ENCODE measurements at places on chromosomes 7 and 10. TPM values are rescaled to one million over a fixed set of nuclear protein-coding genes. Genes with fewer than 3 reads are reported as not detected.

DNA sequence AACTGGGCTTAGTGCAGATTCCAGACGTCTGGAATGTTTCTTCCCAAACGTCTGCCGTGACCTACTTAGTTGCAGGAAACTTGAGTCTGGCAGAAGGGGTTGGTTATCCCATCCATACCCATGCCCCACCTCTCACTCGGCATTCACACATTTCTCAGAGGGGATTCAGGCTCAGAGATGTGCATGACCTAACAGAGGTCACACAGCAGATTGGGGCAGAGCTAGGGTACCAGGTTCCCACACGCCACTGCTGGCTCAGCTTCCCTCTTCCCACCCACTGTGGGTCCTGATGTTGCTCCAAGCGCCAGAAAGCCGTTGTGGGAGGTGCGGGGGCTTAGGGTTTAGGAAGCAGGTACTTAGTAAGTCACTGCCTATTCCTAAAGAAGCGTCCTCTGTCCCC is 3.0 kb downstream of the UCMA start:
- DNase-seq, result no peak

DNA sequence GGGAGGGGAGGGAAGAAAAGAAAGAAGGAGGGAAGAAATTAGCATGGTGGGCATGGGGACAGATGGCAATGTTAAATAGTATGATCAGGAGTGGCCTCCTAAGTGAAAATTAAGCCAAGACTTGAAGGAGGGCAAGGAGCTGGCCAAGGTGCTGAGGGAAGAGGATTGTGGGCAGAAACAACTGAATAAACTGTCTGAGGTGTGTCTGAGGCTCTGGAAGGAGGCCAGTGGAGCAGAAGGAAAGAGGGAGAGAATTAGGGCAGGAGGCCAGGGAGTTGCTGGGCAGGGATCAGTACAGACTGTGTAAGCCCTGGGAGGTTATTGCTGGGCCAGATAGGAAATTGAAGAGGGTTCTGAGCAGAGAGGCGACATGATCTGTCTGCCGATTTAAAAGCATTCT is 40.6 kb upstream of the VKORC1L1 start:
- peak; percentile 19 for DNase-seq

DNA sequence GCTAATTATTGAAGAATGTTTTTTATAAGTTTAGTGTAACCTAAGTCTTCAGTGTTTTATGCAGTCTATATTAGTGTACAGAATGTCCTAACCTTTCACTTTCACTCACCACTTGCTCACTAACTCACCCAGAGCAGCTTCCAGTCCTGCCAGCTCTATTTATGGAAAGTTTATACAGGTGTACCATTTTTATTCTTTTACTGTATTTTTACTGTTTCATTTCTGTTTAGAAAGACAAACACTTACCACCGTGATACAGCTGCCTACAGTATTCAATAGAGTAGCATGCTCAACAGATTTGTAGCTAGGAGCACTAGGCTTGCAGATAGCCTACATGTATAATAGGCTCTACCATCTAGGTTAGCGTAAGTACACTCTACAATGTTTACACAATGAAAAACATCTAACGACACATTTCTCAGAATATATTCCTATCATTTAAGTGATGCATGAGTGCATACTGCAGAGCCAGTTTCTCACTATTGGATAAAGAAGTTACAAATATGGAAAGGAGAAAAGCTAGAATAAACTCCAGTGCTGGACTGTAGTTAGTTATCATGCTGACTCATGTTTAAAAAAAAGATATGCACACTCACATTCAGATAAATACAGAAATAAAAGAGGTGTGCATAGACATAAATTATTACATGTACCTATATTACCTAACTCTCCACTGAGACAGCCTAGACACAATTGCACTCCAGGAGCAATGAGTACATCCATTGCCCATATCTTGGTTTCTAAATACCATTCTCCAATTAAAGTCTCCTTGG is 30.4 kb downstream of the STEAP1B start:
- DNase-seq, result no peak

- DNase-seq, result no peak
Observed at GRCh38 chr10:5563321-5563961, 38.7 kb downstream of the CALML3 start.

GRCh38 chr10:93535293-93535692 is 31.2 kb upstream of the FFAR4 start:
- no peak for DNase-seq

- no peak for DNase-seq
Observed at GRCh38 chr10:100660945-100661344, 84.4 kb upstream of the PAX2 start.

DNA sequence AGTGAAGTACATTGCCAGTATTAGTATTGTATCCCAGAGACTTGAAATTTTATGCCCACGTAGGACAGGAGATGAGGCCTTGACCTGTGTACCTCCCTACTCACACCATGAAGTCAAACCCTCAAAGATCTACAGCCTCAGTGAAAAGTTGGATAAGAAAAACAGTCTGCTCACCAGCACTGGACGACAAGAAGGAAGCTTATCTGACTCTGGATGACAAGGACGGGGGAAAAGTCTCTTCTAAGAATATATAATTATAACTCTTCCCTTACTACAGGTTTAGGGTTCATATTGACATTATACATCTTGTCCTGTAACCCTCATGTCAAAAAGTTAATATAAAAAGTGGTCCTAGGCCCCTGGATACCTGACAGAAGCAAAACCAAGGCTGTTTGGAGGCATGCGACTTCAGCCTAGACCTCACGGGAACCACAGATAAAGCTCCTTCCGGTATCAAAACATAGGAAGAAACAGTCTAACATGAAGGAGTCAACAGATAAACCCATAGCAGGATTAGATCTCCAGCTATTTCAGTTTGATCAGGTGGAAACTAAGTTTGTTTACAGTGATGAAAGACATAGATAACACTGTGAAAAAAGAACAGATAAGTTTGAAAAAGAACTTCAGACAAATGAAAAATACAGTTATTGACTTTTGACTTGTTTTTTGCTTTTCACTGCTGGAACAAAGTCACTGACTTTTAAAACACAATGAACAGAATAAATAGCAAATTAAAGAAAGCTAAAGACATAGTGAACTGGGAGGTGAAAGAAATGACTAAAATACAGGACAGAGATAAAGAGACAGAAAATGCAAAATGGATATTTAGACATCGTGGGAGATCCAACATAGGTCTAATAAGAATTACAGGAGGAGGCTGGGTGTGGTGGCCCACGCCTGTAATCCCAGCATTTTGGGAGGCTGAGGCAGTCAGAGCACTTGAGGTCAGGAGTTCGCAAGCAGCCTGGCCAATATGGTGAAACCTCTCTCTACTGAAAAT is 145.9 kb downstream of the PHTF2 start:
- DNase-seq, result no peak

- DNase-seq, result no peak
Observed at GRCh38 chr10:95485056-95485844, 75.9 kb downstream of the SORBS1 start.

- DNase-seq, result no peak
Observed at GRCh38 chr7:23532490-23533237, 883 bp upstream of the TRA2A start.

DNA sequence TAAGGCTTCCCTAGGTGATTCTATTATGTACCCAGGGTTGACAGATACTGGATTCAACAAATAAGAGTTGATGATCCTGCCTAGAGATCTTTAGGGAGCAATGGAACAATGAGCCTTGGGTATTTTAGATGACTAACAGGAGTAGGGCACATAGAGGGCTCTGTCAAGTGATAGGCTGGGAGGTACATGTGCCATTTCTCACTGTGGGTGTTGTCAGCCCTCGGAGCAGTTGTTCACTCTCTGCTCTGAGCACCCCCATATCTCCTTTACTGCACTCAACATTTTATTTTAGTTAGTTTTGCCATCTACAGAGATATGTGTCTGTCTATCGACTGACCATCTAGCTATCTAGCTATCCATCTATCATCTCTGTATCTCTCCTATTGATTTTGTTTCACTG is 950.6 kb downstream of the TYW1 start:
- no peak for DNase-seq

DNA sequence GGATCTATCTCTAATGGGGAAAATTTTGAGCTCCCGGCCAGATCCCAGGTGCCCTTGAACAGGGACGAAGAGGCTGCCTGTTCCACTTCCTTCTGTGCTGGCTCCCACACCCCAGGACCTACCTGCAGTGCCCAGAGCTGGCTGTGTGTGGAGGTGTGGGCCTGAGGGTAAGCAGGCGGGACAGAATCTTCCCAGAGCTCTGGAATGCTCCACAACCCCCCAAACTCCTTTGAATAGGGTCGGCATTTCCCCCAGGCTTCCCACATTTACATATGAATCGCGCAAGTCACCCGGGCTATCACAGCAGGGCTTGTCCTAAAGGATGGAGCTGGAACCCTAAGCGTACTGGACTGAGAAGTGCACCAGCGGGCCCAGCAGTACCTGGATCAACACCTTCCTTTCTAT is 95.9 kb downstream of the DNMBP start:
- DNase-seq, result no peak

- DNase-seq, result no peak
Observed at GRCh38 chr10:110069502-110069982, 61.8 kb downstream of the ADD3 start.

DNA sequence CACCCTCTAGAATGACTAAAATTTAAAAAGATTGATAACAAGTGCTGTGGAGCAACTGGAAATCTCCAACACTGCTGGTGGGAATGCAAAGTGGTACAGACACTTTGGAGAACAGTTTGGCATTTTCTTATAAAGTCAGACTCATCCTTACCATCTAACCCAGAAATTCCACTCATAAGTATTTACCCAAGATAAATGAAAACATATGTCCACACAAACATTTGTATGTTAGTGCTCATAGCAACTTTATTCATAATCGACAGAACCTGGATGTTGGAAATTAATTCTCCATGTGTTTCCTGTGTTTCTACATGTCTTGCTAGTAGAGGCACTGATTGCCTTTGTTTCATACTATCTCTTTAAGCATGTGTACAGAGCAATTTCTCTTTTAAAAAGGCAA is 282.4 kb downstream of the AHR start:
- no peak for DNase-seq

GRCh38 chr7:31102973-31103850 is 51.1 kb downstream of the ADCYAP1R1 start:
- DNase-seq, result no peak

DNA sequence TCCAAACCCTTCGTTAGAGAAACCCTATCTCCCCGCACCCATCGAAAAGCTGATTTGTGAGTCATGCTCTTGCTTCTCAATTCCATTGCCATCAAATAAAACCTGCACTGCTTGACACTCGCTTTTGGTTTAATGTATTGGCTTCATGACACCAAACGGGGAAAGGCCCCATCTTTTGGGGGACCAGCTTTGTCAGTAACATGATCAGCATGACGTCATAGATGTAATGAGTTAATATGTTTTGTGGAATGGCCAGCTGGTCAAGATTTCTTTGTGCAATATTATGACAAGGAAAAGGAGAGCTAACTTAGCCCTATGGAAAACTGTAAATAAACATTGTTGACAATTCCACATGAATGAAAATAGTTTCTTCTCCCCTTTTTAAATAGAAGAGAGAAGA is 1260.5 kb upstream of the CELF2 start:
- DNase-seq, result no peak

GRCh38 chr7:36692456-36692855 is 31.8 kb downstream of the AOAH start:
- DNase-seq, result no peak

DNA sequence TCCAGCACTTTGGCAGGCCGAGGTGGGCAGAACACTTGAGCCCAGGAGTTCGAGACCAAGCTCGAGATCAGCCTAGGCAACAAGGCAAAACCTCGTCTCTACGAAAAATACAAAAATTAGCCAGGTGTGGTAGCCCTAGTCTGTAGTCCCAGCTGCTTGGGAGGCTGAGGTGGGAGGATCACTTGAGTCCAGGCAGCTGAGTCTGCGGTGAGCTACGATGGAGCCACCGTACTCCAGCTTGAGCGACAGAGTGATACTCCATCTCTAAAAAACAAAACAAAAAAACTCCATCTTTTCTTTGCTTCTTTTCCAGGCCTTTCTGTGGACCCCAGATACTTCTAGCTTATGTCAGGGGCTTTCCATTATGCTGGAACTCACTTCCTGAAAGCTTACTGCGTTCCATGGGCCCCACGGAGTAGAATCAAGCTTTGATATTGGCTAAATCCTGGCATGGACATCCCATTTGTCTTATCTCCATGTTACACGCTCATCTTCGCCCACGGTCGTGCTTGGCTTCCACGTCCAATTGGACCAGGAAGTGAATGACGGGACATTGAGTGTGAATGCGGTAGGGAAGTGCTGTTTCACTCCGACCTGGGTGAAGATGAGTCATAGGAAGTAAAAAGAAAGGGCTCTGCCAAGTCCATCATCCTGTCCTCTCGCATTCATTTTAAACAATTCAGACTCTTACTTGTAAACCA is 45.7 kb downstream of the FAM171A1 start:
- DNase-seq, result peak; percentile 18

DNA sequence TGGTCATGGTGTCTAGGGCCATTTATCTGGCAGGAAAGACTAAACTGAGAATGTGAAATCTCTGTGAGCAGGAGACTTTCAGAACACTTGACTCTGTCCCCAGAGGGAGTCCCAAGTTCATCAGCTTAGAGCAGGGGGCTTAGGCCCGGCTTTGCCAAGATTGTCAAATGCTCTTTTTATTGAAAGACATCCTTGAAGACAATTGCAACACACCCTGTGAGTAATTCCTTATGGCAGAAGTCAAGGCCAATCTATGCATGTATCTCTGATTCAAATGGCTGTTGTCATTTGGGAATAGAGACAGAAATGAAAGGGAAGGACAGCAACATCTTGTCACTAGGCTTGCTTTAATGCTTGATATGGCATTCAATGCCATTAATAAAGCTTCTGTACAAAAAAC is 33.7 kb downstream of the BAMBI start:
- no peak for DNase-seq

The FAM25A gene
- not detected for total RNA-seq

The PLEKHS1 gene
- total RNA-seq, result not detected

The CFAP70 gene
- not detected for total RNA-seq

The MYO1G gene
- total RNA-seq, result 0.08 TPM

The KLF14 gene
- not detected for total RNA-seq

The CALML5 gene
- 0.71 TPM for total RNA-seq

The KBTBD2 gene
- 36.1 TPM for total RNA-seq

The CDK1 gene
- 36.2 TPM for total RNA-seq

The SPDYE16 gene
- 0.15 TPM for total RNA-seq

The ASB4 gene
- total RNA-seq, result 0.08 TPM

The EPO gene
- not detected for total RNA-seq

The PAX2 gene
- total RNA-seq, result not detected

The HOXA9 gene
- 96.1 TPM for total RNA-seq

The SEMA3D gene
- not detected for total RNA-seq

The PDE6C gene
- total RNA-seq, result not detected

The MOGAT3 gene
- 8.2 TPM for total RNA-seq

The C10orf62 gene
- not detected for total RNA-seq

The LHFPL3 gene
- not detected for total RNA-seq

All from HT-29 (cell line).